Kidney epithelial cell (primary cell): ENCODE measurements at places on chromosomes 12 and 14.

DNA sequence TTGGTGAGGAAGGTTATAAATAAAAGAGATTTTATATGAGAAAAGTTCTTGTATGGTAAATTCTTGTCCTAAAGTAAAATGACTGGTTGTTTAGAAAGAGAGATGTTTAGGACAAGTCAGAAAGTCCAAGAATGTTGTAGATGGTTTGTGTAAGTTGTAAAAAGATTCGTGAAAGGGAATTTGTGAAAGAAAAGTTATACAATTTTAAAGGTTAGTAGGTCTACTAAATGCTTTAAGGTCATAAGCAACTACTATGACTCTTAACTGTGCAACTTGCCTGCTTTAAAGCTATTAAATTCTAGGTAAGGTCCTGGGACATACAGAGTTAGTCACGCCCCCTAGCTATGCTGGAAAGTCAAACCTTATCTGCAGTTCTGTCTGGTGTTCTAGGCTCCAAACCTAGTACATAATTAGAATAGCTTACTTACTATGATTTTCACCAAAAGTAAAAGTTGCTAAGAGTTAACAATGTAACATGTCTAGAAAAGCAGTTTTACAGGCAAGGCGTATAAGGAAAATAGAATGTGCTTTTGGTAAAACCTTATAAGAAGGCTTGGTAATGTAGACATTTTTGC, 11.2 kb upstream of the DHRS2 start:
- DNase-seq: no peak

GRCh38 chr14:71133296-71133695, 226.0 kb downstream of the PCNX1 start:
- DNase-seq: no peak

DNA sequence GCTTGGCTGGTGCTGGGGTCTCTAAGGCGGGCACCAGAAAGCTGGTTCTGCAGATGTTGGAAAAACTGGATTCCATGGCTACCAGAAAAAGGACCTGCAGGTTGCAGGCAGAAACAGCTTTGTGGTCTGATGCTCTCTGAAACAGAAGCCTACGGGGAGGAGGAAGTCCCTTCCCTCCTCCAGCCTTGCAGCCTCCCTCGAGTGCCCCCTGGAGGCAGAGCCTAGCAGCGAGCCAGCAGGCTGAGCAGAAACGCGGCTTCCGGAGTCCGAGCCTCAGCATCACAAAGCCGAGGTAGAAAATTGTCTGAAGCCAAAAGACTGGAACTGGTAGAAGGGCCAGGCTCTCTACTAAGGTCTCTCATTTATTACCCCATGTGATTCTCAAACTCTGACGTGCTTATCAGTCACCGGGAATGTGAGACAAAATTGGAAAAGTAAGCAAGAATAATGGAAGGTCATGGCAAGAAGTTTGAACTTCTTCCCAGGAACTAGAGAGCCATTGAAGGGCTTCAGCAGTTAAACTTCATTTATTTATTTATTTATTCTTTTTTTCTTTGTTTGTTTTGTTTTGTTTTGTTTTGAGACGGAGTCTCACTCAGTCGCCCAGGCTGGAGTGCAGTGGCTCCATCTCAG, 82.2 kb upstream of the CPSF6 start:
- peak; percentile 56 for DNase-seq

DNA sequence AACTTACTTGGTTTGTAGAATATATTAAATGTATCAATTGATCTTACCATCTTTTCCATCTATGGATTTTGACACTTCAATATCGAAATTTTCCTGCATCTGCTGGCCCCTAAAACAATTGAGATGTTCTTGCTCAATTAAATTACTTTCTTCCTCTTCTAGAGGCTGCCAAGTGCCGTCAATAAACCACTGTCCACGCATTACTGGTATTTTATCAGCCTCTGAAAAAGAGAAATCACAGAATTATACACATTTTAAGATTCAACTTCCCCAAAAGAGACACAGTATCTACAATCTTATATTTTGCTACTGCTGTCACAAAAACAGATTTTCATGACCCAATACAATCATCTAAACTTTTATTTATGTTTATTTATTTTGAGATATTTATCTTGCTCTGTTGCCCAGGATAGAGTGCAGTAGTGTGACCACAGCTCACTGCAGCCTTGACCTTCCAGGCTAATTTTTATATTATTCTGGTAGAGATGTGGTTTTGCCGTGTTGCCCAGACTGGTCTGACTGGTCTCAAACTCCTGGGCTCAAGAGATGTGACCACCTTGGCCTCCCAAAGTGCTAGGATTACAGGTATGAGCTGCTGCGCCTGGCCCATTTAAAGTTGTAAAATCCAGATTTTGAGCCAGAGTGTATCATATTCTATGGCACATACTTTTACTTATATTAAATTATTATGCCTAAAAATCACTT, 49.3 kb downstream of the DDHD1 start:
- no peak for DNase-seq

DNA sequence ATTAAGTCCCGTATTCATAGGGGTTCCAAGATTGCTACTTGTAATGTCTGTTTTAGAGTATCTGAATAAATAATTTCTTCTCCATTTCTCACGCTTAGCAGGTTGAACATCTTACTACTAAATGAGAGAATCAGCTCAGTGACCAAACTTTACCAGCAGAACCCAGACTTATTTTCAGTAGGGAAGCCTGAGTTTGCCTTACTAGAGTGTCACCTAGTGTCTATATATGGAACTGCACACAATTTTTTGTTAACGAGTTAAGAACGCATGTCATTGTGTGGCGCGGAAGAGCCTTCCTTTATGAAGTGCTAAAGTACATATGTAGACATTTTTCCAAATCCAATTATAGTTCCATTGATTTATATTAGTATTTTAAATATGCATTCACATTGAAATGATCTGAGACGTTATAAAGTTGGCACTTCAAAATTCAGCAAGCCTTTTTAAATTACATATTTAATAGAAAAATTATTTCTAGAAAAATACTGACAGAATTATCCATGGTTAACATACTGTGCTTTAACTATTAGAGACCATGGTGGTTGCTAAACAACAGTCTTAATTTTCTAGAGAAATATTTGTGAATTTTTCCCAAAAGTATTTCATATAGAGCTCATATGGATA, 88.3 kb downstream of the RPS29 start:
- peak; percentile 31 for DNase-seq

GRCh38 chr12:65637774-65638173, 186.5 kb upstream of the HMGA2 start:
- no peak for DNase-seq

GRCh38 chr12:47111392-47111778, 31.6 kb upstream of the AMIGO2 start:
- DNase-seq: no peak

GRCh38 chr12:68067762-68068376, 78.6 kb downstream of the IFNG-AS1 start:
- DNase-seq: no peak

DNA sequence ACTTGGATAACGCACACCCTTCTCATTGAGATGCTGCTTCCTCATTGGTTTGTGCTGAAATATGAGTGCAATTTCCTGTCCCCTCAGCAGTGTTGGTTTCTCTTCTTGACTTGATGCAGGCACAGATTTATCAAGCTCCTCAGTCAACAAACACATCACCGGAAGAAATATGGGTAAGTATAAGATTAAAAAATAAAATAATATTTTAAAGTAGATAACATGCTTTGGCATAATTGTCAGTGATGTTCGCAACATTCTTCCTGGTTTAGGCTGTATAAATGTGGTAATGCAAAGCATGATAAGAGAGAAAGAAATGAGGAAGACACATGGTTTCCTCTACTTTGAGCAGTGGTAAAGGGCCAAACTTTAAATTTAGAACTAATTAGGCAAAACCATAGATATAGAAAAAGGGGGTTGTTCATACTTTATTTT, at the start of gene GPR65:
TSS of gene GPR65 (plus strand) at position 86 of the 432 bp plus-strand sequence. CDS start 5,713 bp downstream, outside the sequence.
- DNase-seq: no peak

DNA sequence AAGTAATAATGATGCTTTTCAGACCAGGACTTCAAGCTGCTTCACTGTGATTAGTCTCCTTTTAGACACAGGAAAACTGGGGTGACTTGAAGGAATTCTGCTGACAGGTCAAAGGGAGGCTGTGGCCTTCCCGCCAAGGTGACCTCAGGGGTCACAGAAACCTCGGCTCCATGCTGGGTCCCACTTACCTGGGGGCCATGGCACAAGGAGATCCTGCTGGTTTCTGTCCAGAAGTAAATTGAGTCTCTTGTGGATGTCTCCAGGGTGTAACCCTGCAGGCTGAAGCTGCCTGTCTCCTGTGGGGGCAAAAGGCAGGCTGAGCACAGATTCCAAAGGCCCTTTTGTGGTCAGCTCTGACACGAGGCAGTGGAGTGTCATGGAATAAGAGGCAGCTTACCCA, 138.7 kb upstream of the MED13L start:
- no peak for DNase-seq

DNA sequence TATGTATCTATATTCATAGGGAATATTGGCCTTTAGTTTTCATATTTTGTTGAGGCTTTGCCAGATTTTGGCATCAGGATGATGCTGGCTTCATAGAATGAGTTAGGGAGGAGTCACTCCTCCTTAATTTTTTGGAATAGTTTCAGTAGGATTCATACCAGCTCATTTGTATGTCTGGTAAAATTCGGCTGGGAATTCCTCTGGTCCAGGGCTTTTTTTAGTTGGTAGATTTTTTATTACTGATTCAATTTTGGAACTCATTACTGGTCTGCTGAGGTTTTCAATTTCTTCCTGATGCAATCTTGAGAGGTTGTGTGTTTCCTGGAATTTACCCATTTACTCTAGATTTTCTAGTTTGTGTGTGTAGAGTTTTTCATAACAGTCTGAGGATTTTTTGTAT, 175.2 kb downstream of the EPS8 start:
- DNase-seq: no peak

DNA sequence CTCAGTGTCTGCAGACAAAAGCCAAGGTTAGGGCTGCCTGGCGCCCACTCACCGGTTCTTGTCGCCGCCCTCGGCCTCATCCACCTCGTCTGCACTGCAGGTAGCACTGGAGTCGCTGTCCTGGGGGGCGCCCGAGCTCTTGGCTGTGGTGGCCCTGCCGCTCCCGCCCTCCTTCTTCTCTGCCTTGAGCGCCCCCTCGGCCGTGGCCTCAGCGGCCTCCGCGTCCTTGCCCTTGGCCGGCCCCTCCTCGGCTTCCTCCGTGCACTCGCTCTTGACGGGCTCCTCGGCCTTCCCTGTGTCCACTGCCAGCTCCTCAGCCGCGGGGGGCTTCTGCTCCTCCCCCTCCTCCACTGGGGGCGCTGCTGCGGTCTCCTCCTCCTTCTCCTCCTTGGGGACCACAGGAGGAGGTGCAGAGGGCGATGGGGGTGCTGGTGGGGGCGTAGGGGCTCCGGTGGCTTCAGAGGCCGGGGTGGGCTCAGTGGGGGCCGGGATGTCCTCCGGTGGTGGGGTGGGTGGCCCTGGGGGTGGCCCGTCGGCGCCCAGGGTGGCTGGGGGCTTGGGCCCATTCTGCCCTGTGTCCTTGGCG, 77.2 kb downstream of the RFLNA start:
- DNase-seq: no peak

DNA sequence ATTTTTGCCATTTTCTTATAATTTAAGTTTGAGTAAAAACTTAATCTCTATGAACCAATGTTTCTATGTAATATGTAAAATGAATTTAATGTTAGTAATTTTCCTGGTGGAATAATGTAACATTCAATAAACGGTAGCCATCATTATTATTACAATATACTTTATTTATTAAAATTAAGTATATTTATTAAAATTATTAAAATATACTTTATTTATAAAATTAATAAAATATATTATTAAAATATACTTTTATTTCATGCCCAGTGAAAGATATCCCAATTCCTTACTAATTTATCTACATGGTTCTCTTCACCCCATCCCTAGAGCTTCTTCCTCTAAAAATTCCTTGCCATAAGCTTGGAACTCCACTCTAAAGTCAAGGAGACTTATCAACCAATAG, 2.5 kb downstream of the CAPS2 start:
- DNase-seq: no peak

DNA sequence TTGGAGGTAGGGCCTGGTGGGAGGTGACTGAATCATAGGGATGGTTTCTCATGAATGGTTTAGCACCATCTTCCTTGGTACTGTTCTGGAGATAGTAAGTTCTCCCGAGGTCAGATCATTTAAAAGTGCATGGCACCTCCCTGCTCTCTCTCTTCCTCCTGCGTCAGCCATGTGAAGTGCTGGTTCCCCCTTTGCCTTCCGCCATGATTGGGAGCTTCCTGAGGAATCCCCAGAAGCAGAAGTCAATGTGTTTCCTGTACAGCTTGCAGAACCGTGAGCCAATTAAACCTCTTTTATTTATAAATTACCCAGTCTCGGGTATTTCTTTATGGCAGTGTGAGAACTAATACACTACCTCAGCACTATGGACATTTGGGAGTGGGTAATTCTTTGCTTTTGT, 4.8 kb upstream of the LGMN start:
- no peak for DNase-seq

GRCh38 chr12:82596483-82596882, 90.2 kb upstream of the TMTC2 start:
- DNase-seq: no peak

GRCh38 chr14:102279688-102280348, 25.1 kb downstream of the MOK start:
- DNase-seq: peak; percentile 98
